NCI-H2171 (cell line): ENCODE measurements at places on chromosomes 1 and 21.

- no peak for DNase-seq
Observed at GRCh38 chr1:159748370-159748769, 32.4 kb upstream of the DUSP23 start.

DNA sequence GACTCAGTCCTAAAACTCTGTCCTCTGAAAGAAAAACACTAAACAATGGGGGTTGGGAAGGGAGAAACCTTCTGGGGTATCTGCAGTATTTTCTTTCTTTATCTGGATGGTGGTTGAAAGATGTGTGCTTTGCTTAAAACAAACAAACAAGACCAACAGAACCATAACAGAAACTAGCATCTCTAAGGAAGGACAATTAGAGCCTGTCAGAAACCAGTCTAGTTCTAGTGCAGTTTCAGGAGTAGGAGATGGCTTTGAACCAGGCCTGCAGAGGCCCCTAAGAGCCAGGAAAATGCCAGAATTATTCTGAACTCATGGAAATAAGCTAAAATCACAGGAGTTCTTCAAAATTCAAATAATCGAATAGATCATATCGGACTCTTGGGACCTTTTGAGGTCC lies 18.5 kb downstream of the ILDR2 start:
- no peak for DNase-seq

DNA sequence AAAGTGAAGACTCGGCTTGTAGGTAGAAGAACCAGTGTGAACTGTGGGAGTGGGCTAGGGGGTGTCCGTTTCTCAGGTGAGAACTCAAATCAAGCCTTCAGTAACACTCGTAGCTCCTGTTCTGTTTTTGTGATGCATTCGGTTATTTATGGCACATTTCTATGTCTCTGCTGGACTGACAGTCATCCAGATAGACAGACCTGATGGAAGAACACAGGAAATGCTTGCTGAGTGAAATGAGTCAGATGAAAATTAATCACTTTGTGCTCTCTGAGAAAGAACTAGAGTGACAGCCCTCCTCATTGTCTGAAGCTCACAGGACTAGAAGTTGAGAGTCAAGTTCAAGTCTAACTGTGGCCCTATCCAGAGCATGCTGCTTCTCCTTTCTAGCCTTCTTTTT lies 360.1 kb upstream of the PLXNA2 start:
- no peak for DNase-seq

DNA sequence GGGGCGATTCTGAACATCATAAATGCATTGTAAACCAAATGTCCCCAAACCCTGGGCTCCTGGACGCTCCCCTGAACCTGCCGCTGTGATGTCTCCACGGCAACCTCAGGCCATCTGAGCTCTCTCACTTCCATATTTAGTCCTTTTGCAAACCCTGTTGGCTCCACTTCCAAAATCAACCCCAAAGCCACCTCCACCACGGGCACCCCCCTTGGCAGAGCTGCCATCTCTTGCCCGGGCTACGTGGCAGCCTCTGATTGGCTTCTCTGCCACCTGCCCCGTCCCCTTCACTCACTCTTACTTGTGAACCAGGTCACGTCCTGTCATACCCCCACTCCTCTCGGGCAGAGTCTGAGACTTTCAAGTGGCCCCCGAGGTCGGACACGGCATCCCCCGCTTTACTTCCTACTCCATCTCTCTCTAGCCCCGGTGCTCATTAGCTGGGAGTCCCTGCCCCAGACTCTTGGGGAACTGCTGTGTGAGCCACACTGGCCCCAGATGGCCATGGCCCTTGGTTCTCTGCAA lies 15.8 kb downstream of the PRXL2B start:
- no peak for DNase-seq

DNA sequence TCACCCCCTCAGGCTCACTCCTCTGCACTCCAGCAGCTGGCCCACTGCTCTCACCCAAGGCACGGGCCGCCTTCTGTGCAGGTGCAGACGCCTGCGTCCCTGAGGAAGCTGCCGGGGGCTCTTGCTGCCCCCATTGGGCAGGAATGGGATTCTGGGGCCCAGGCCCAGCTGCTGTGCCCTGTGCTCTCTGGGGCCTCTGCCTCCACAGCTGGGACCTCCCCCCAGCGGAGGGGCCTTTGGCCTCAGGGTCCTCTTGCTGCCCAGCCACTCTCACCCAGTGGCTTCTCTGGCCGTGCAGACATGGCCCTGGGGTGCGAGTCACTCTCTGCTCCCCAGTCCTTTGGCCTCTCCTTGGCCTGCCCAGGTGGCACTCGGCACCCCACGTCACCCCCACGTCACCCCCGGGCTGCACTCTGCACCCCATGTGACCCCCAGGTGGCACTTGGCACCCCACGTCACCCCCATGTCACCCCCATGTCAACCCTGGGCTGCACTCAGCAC lies 19.1 kb upstream of the LRRC3 start:
- DNase-seq = no peak

GRCh38 chr1:170630977-170631376 lies 33.0 kb upstream of the PRRX1 start:
- DNase-seq = no peak

DNA sequence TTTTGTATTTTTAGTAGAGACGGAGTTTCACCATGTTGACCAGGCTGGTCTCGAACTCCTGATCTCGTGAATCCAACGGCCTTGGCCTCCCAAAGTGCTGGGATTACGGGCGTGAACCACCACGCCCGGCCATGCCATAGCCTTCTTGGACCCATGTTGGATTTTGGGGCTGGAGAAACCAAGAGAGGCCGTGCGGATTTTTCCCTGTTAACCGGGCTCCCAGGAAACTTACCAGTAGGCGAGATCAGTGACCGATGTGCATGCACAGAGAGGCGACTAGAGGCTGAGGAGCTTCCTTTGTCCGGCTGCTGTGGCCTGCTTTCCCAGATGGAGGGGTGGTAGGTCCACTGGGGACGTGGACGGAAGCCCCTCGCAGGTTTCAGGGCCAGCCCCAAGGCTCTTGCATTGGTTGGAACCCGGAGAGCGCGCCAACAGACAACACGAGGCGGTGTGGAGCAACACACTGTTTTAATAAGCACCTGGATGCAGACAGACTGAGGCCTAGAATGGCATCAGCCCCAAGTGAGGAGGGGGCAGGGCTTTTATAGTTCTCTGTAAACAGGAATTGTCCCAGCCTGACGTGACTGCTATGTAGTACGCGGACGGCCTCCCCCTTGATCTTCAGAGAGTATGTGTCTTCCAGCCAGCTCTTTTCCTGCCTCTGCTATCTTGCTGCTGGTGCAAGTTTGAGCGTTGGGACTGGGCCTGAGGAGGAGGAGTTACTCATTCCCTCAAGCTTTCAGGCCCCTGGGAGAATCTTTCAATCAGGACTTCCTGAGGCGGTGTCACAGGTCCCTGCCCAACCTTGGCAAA lies at the start of gene ERVH48-1:
TSS of gene ERVH48-1 (minus strand) at position 517 of the 813 bp plus-strand sequence. CDS start 6,624 bp downstream, outside the sequence.
- DNase-seq = no peak

DNA sequence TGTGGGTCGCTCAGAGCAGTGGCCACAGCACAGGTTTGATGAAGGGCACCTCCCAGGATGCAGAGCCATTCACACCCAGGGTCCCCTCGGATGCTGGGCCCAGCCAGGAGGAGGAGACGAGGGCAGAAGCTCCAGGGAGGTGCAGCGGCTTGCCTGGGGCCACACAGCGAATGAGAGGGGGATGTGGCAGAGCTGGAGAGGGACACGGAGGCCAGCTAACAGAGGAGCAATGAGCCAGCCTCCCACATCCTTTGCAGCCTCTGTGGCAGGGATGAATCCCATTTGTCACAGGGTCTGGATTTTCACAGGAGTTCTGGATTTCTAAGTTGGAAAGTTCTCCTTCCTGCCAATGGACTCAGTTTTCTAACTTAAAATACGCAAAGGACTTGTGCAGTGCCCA lies 35.9 kb downstream of the CHD5 start:
- no peak for DNase-seq

DNA sequence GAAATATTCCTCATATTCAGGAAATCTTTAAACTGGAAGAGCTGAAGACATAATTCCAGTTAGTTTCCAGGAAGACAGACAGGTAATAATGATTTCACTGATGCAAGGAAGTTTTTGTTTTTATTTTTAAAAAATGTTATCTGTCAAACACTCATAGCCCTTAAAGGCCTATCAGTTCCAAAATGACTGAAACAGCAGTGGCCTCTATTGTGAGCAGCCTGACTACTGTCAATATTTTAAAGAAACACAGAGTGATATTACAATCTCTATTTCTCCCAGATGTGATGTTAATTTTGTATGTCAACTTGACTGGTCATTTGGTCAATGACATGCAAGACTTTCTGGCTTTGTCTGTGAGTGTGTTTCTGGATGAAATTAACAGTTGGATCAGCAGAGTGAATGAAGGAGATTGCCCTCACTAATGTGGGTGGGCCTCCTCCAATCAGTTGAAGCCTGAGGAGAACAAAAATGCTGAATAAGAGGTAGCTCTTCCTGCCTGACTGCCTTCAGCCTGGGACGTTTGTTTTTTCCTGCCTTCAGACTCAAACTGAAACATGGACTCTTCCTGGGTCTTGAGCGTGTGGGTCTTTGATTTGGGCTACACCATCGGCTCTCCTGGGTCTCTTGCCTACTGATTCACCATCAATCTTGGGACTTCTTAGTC lies 31.3 kb upstream of the SLC30A10 start:
- no peak for DNase-seq

- no peak for DNase-seq
Observed at GRCh38 chr1:91771717-91772116, 114.2 kb downstream of the TGFBR3 start.

- no peak for DNase-seq
Observed at GRCh38 chr1:201424146-201424545, 2.6 kb upstream of the TNNI1 start.

GRCh38 chr21:32340863-32341848 lies 42.5 kb downstream of the MRAP start:
- DNase-seq = no peak

DNA sequence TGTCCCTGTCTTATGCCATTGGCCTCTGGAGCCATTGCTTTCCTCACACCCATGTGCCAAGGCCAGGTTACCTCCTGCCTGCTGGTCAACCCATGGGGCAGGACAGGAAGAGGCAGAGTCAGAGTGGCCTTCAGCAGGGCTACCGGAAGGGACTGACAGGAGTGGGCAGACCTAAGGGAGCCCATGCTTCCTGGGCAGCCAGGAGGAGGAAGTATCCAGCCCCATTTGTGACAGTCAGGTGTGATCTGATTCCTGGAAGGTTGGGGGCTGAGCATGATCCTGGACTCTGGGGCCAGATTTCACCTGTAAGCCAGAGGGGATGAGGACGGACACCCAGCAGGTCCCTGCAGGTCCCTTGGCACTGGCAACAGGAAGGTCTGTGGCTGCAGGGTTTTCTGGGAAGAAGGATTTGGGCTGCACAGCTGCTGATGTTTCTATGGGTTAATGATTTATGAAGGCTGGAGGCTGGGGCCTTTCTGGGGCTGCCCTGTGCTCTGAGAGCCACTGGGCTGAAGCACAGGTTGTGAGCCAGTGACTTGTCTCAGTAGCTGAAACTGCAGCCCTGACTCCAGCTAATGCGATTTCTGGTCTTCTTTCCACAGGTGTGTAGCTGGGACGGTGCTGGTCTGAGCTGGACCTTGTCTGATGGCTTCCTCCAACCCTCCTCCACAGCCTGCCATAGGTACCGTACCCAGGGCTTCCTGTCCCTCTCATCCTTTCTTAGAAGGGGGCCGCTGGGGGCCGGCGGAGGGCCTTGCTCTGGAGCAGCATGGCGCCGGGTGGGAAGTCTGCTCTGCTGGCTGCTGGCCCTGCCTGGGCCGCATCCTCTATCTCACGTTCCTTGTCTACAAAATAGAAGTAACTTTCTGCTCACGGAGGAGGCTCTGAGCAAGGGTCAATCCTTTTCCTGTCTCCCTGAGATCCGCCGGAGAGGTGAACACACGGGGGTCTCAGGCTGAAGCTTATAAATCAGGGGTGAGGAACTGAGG lies 40.7 kb downstream of the ARHGEF10L start:
- DNase-seq = no peak

DNA sequence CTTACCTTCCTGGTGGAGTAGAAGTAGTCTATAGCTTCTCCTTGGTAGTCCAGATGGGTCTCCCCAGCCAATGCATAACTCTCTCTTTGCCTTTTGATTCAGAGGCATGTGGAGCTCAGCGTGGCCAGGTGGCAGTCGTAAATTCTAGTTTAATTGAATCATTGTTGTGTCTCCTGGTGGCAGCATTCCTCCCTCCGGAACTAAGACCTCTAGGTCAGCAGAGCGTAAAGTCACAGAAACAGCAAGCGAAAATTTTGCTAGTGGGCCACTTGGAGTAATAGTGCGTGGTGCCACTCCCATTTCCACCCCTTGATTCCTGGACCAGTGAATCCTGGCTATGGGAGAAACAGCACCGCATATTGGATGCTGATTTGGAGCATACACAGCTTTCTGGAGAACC lies 3.9 kb upstream of the TMPRSS2 start:
- no peak for DNase-seq

DNA sequence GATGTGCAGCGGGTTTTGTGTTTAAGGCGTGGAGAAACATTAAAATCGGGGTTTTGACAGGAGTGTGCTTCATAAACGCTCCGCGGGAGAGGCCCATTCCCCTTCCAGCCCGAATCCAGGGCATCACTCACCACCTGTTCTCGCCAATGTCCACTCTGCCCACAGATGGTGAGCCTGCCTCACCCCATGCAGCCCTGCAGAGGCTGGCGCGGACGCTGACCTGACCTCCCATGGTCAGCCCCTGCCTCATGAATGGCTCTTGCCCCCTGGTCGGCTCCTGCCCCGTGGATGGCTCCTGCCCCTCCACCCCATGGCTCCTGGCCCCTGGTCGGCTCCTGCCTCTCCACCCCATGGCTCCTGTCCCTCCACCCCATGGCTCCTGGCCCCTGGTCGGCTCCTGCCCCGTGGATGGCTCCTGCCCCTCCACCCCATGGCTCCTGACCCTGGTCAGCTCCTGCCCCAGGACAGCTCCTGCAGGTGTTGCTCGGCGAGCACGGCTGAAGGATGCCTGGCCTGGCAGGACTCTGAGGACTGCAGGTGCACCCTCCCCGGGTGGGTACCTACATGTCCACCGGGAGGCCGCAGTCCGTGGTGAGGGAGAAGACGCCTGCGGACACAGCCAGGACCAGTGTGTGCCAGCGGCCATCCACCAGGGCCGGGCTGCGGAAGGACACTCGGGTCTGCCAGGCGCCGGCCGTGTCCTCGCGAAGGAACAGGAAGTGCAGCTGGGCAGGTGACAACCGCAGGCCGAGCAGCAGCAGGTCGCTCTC lies 6.7 kb downstream of the KRTAP10-1 start:
- DNase-seq = no peak

DNA sequence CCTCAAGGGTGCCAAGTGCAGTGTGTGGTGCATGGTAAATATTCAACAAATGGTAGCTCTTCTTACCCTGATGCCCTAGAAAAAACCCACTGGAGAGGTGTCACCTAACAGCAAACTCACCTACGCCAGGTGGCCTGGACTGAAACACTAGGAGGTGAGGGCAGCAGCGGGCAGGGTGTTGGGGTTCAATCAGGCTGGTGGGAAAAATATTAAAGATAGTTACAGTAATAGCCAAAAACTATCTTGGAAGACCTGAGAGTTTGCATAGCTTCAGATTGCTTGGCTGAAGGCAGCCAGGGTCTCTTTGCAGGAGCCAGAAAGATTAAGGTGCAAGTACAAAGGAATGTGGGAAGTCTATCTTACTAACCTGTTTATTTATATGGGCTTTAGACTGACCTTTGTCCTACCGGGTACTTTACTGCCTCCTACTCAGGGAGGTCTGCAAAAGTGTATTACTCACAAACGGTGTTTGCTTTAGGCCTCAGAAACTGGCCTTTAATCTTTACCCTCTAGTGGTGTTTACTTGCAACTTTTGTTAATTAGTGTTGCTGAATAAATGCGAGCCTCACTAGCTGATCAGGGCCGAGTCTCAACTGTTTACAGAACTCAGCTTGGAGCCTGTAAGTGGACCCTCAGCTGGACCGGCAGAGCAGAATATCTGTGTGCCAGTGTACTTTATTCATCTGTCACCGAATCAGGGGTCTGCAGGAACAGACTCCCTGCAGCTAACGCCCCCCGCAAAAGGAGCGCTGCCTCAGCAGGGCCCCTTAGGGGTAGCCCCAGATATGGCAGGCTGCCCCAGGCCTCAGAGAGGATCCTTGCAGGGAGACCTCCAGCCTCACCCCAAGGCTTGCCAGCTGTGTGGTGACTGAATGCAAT lies 63.9 kb downstream of the SYF2 start:
- no peak for DNase-seq
